Stimulated activated CD4-positive, alpha-beta T cell treated with anti-CD3 and anti-CD28 coated beads, Interleukin-2, amount 100 ng/mL, for 24 hours (primary cell): ENCODE measurements at places on chromosomes 5 and 9.
A peak's percentile ranks its signal among the peaks of the same experiment; 100 is the strongest.

- peak; percentile 24 for DNase-seq
Observed at GRCh38 chr9:99778308-99778707, 43.4 kb upstream of the NR4A3 start.

- no peak for DNase-seq
Observed at GRCh38 chr5:139457241-139457640, 5.3 kb downstream of the ECSCR start.

- no peak for DNase-seq
Observed at GRCh38 chr9:29449306-29449705, 1876.0 kb upstream of the C9orf72 start.

DNA sequence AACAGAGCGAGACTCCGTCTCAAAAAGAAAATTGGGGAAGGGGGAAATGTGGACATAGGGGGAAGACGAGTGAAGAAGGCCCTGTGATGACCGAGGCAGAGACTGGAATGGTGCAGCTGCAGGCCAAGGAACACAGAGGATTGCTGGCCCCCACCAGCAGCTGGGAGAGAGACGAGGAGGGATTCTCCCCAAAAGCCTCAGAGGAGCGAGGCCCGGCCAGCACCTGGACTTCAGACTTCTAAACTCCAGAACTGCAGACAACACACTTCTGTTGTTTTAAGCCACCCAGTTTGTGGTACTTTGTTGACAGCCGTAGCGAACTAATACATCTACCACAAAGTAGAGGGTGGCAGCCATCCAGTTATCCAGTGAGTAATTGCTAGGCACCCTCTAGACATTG is 124.6 kb downstream of the ATPSCKMT start:
- DNase-seq: no peak

DNA sequence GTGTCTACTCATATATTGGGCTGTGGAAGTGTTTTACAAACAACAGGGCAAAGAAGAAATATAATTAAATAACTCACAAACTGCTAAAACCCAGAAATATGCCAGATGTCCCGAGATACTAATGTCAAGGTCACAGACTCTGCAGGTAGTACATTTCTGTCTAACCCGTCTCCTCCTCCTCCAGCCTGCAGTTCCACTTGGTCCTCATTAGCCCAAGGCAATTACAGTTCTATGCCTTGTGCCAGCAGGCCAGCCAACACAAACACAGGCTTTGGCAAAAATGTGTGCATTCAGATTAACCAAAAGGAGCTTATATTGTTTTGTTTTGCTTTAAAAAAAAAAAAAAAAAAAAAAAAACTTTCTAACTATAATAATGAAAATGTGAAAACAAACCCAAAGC is 148.8 kb downstream of the MYO10 start:
- no peak for DNase-seq

DNA sequence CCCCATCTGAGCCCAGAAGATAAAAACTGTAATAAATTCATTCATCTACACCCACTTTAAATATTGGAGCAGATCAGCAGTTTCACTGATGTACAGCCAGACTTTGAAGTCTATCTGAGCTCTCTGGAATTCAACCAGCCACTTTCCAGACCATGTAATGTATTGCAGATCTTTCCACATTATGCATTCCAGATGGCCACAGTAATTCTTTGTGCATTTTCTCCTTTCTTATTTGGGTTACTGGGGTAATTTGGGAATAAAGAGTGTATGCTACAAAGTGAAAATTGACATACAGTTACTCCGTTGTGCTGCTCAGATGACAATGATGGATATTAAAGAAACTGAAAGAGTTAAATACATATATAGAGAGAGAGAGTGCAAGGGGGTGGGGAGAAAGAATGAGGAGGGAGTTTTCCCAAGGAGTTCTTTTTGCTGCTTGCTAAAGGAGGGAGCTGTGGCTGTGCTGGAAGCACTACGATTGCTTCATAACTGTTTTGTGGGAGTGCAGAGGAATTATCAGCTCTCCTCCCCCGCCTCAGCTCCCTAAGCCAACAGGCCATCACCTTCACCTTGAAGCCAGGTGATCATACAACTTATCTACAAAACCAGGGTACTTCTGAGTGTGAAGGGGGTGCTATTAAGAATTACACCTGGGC is 152.8 kb downstream of the GAS1 start:
- DNase-seq: no peak

GRCh38 chr9:130987738-130988399 is 21.1 kb upstream of the LAMC3 start:
- no peak for DNase-seq
